AG04450 (cell line): ENCODE measurements at places on chromosomes 5 and 9. TPM values are rescaled to one million over a fixed set of nuclear protein-coding genes. Genes with fewer than 3 reads are reported as not detected.

Gene RAB14
- 36.1 and 40.3 TPM in 2 replicates for polyA plus RNA-seq

Gene PCDHGA5
- polyA plus RNA-seq = 1.4 and 1.8 TPM in 2 replicates

Gene PCDHB13
- 0.60 and 0.73 TPM in 2 replicates for polyA plus RNA-seq

DNA sequence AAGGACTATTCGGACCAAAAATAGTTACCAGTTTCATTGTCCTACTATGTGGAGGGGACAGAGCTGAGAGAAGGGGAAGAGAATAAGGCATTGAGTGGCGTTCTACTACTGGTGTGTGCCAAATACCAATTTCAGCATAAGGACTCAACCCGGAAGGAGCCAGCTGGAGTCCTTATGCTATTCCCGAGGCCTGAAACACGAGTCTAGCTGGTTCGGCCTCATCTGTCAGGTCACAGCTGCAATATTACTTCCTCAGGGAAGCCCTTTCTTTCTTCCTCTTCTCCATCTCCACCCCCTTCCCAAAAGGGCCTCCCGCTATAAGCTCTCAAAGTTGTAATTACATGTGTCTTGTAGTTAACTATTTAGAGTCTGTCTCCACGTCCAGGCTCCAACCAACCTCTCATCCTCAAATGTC is 20.5 kb upstream of the FER start:
- DNase-seq = no peak

DNA sequence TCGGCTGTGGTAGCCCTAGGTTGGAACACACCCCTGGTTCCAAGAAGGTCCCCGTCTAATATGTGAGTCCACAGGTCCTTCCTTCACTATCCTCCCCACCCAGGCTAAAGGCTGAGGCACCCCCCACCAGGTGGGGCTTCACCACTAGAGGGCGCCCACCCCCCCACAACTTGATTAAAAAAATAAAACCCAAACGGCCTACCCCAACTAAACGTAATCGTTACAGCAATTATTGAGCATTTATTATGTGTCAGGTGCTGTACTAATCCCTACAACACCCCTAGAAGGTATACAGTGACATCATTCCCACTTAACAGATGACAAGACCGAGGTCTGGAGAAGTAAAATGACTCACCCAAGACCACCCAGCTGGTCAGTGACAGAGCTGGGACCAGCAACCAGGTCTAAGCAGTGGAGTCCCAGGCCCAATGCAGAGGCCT is 65.0 kb downstream of the FGF18 start:
- no peak for DNase-seq
